ENCODE measurements at places on chromosomes 1 and 21. TPM values are rescaled to one million over a fixed set of nuclear protein-coding genes. Genes with fewer than 3 reads are reported as not detected.

DNA sequence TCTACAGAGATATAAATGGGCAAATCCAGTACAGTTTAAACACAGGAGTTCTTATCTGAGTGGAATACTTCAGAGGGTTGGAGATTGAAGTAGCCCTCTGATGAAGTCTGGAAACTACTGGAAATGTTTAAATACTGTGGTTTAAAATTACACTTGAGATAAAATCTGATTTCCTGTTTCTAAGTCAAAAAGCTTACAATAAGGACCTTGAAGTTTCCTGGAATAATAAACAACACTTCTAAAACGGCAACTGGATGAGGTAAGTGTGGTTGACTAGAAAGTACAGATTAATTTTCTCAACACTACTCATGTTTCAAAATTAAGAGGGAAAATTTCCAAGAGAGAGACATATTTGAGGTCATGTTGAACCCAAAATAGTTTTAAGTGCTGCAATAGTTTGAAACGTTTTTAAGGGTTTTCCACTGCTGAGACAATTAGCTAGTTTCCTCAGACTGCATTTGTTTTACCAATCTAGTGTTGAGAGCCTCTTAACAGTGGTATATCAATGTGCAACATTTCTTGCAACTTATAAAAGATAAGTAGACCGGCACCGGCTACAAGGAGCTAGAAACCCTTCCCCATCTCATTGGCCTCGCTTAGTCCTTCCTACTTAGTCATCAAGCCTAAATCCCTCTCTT, 27.4 kb downstream of the KCNA3 start:
- no peak overlapping the region for H3K4me3 ChIP-seq
- no peak overlapping the region for H3K27ac ChIP-seq
- DNase-seq, result no peak
- H3K36me3 ChIP-seq, result no peaks in the 10 kb centered on the region
- no peaks in the 10 kb centered on the region for H3K4me1 ChIP-seq

The SLC30A7 gene
- polyA plus RNA-seq, result 5.3 TPM

- H3K4me1 ChIP-seq, result no peaks in the 10 kb centered on the region
- H3K4me3 ChIP-seq, result no peak overlapping the region
Measured at GRCh38 chr1:204909109-204909508, 38.4 kb downstream of the NFASC start.

GRCh38 chr1:28067523-28068090, 20.8 kb downstream of the EYA3 start:
- DNase-seq, result no peak
- H3K4me3 ChIP-seq, result no peak overlapping the region
- no peak overlapping the region for H3K27ac ChIP-seq
- H3K27me3 ChIP-seq, result no peaks in the 10 kb centered on the region
- H3K4me1 ChIP-seq, result peaks cover 4% of the 10 kb centered on the region
- no peaks in the 10 kb centered on the region for H3K36me3 ChIP-seq

DNA sequence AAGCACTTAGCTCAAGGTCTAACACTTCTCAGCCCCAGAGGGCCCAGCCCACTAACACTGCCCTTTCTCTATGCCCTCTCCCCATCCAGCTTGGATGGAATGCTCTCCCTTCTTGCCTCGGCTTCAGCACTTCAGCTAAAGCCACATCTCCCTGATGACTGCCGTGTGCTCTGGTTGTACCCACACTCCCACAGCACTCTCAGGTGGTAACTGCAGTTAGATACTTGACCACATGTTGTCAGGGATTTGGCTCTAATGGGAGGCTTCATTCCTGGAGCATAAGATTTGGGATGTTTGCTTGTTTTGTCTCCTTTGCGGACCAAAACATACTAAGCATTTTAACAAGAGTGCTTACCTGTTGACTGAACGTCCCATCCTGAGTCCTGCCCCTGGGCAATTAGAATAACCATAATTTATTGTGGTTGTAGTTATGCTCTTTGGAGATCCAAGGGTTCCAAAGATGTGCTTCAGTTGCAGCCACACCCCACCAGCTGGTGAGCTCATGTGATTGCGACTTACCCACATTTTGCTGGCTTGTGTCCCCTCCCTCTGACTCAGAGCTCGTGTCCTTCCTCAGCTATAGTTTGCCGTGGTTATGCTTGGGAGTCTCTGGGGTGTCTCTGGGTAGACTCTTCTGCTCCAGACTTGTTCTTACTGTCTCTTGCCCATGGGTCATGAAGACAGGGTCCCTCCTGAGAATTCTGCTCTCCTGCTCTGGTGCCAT, 7.7 kb upstream of the SLC26A9 start:
- no peak overlapping the region for H3K4me3 ChIP-seq
- H3K27me3 ChIP-seq, result no peaks in the 10 kb centered on the region
- no peak overlapping the region for H3K27ac ChIP-seq
- DNase-seq, result no peak
- H3K36me3 ChIP-seq, result no peaks in the 10 kb centered on the region

The CYP2J2 gene
- 0.51 TPM for polyA plus RNA-seq

DNA sequence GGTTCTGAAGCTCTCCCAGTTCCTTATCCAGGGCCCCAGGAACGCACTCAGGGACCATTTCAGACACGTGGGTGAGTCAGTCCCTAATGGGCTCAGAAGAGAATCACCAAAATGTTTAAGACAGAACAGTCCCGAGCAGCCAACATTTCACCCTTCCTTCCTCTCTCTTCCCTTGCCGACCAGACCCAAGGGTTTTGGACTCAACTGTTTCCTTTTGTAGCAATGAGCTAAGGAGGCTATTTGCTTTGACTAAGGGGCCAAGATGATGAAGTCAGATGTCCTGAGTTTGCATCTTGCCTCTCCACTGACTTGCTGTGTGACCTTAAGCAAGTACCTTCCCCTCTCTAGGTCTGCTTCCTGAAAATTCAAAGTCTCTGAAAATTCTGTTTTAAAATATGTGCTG, 472.3 kb upstream of the VAMP3 start:
- no peaks in the 10 kb centered on the region for H3K27me3 ChIP-seq
- H3K4me3 ChIP-seq, result no peak overlapping the region
- no peaks in the 10 kb centered on the region for H3K4me1 ChIP-seq
- no peaks in the 10 kb centered on the region for H3K36me3 ChIP-seq

GRCh38 chr1:193060115-193060403, 647 bp downstream of the RO60 start:
- DNase-seq, result no peak
- H3K27me3 ChIP-seq, result no peaks in the 10 kb centered on the region
- H3K36me3 ChIP-seq, result no peaks in the 10 kb centered on the region
- peak overlapping the region; percentile 62 for H3K4me3 ChIP-seq
- H3K27ac ChIP-seq, result peak overlapping the region; percentile 99
- H3K4me1 ChIP-seq, result peaks cover 3% of the 10 kb centered on the region

- no peaks in the 10 kb centered on the region for H3K36me3 ChIP-seq
- H3K4me1 ChIP-seq, result no peaks in the 10 kb centered on the region
- H3K4me3 ChIP-seq, result no peak overlapping the region
- DNase-seq, result no peak
- H3K27ac ChIP-seq, result no peak overlapping the region
Measured at GRCh38 chr1:69312055-69312732, 255.5 kb upstream of the LRRC7 start.

GRCh38 chr1:145985502-145986439, 10.6 kb downstream of the TXNIP start:
- no peaks in the 10 kb centered on the region for H3K27me3 ChIP-seq
- no peaks in the 10 kb centered on the region for H3K36me3 ChIP-seq
- H3K4me3 ChIP-seq, result no peak overlapping the region
- peak overlapping the region; percentile 65 for H3K27ac ChIP-seq
- no peak for DNase-seq

- H3K4me3 ChIP-seq, result no peak overlapping the region
- no peak for DNase-seq
- peak overlapping the region; percentile 82 for H3K27ac ChIP-seq
- peaks cover 4% of the 10 kb centered on the region for H3K4me1 ChIP-seq
- H3K36me3 ChIP-seq, result no peaks in the 10 kb centered on the region
- no peaks in the 10 kb centered on the region for H3K27me3 ChIP-seq
Measured at GRCh38 chr1:47764461-47765046, 232.6 kb downstream of the TRABD2B start.

- no peak for DNase-seq
- H3K36me3 ChIP-seq, result no peaks in the 10 kb centered on the region
- H3K27ac ChIP-seq, result no peak overlapping the region
- no peaks in the 10 kb centered on the region for H3K27me3 ChIP-seq
Measured at GRCh38 chr1:75708910-75709309, 15.6 kb upstream of the ACADM start.

The RHBDL2 gene
- not detected for polyA plus RNA-seq

DNA sequence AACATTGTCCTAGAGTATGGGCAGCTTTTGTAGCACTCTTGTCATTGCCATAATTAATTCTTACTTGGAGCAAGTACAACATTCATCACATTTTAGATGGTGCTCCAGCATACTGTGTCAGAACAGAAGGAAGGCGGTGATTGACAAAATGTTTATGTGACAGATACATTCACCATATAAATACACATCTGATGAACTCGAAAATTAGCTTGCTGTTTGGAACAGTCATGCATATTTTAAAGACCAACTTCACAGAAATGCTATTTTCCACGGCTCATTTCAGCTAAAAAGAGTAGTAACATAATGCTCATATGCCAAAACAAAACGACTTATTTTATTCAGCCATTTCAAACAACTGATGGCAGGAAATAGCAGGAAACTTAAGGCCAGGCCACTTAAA, 302.7 kb downstream of the MRPL39 start:
- H3K4me3 ChIP-seq, result no peak overlapping the region
- no peak overlapping the region for H3K27ac ChIP-seq
- no peak for DNase-seq

DNA sequence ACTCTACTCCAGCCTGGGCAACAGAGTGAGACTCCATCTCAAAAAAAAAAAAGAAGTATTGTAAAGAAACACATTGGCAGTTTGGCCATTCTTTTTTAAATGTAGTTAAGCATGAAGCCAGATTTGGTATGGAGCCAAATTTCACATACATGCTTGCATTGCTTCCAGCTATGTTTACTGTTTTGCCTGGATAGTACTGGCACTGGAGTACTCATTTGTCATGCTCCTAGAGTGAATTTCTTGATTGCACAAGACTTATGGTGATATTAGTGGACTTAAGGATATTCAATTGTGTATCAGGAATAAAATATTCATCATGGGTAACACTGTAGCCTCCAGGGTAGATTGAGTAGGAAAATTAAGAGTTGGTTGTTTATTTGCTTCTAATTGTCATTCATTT, 24.5 kb upstream of the SLC9A1 start:
- H3K4me3 ChIP-seq, result no peak overlapping the region
- H3K4me1 ChIP-seq, result no peaks in the 10 kb centered on the region
- no peak overlapping the region for H3K27ac ChIP-seq

DNA sequence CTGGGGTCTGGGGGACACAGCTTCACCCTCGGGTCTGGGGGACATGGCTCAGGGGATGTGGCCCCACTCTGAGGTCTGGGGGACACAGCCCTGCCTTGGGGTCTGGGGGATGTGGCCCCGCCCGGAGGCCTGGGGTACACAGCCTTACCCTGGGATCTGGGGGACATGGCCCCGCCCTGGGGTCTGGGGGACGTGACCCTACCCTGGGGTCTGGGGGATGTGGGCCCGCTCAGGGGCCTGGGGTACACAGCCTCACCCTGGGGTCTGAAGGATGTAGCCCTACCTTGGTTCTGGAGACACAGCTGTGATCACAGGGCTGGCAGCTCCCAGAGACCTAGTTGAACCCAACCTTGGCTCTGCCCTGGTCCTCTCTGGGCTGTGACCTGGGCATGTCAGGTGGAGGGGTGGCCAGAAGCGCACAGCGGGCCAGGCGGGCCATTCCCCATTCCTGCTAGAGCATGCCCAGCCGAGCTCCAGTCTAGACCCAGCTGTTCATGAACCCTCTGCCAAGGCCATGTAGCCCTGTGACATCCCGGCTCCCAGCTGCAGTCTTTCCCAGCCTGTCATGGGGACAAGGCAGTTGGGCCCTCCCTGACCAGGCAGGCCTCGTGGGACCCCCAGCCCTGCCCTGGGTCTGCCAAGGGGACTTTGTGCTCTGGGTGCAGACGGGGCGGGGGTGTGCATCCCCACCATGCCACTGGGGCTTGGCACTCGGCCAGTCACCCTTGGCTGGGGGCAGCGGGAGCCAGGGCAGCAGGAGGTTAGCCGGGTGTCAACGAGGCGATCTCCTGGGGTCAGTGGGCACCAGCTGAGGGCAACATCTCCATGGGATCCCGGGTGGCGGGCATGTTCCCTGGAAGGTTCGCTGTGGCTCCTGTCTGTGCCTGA, 43.9 kb downstream of the WNT9A start:
- no peak overlapping the region for H3K4me3 ChIP-seq
- no peaks in the 10 kb centered on the region for H3K36me3 ChIP-seq
- H3K27me3 ChIP-seq, result no peaks in the 10 kb centered on the region

DNA sequence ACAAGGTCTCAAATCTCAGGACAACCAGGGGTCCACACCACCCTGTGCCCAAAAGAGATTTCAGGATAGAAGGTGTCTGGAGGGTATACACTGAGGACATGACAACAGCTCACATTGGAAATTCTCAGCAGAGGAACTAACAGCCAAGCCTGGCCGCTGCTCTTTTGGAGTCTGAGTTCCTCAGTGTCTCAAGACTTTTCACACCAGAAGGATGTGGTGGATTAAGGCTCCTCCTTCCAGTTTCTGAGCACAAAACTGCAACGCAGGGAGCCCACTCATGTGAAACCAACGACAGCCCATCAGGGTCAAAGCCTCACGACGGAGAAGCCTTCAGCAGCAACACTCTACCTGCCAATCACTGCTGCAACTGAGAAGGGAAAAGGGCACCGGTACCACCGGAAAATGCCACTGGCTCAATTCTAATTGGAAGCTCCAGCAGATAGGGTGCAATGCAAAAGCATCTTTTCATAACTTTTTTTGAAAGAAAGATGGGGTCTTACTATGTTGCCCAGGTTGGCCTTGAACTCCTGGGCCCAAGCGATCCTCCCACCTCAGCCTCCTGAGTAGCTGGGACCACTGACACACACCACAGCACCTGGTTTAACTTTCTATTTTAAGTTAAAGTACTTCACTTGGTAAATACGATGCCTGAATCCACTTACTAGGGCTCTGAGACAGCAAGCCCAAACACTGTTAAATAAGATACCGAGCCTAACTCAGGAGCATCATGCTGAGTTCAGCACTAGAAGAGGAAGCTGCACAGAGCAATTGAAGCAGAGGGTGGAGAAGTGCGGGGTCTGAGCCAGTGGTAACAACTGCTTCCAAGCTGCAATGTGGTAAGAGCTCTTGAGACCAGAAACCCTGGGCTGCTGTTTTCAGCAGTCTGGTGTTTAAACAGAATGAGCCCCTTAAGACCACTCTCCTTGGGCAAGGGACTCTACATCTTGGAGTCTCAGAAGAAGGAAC, 7.8 kb downstream of the CAPZB start:
- H3K4me1 ChIP-seq, result peaks cover 12% of the 10 kb centered on the region
- DNase-seq, result no peak
- H3K27ac ChIP-seq, result no peak overlapping the region

- H3K27me3 ChIP-seq, result no peaks in the 10 kb centered on the region
- no peak overlapping the region for H3K4me3 ChIP-seq
- H3K4me1 ChIP-seq, result no peaks in the 10 kb centered on the region
Measured at GRCh38 chr1:119007670-119008482, 19.7 kb upstream of the TBX15 start.

DNA sequence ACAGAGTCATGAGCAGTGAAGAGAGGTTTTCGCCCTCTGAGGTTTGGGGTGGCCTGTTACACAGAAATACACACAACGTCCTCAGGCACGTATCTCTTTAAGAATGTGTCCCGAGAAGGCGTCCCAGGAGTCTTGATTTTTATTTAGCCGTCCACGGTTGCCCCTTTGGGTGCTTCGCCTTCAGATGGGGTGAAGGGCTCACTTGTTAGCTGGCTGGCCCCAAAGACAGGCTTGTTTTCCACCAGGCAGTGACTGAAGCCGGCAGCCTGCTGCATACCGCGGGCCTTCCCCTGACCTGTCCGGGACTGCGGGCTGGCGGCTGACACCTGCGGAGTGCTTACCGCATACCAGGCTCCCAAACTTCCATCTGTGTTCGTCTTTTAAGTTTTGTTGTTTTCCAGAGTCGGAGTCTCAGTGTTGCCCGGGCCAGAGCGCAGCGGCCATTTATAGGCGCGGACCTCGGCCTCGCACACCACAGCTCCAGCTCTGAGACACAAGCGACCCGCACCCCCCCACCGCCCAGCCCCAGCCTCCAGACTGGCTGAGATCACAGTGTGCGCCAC, 1.6 kb upstream of the ADARB1 start:
- peaks cover 1% of the 10 kb centered on the region for H3K4me1 ChIP-seq
- no peaks in the 10 kb centered on the region for H3K36me3 ChIP-seq
- DNase-seq, result peak; percentile 41
